ENCODE measurements at places on chromosomes 6 and 20. TPM values are rescaled to one million over a fixed set of nuclear protein-coding genes. Genes with fewer than 3 reads are reported as not detected.

GRCh38 chr6:73364549-73364948, 2.1 kb downstream of the KHDC3L start:
- no peak for DNase-seq

- DNase-seq, result no peak
Observed at GRCh38 chr6:43747784-43748183, 22.2 kb upstream of the VEGFA start.

The SNTA1 gene
- total RNA-seq, result 13.1 TPM

DNA sequence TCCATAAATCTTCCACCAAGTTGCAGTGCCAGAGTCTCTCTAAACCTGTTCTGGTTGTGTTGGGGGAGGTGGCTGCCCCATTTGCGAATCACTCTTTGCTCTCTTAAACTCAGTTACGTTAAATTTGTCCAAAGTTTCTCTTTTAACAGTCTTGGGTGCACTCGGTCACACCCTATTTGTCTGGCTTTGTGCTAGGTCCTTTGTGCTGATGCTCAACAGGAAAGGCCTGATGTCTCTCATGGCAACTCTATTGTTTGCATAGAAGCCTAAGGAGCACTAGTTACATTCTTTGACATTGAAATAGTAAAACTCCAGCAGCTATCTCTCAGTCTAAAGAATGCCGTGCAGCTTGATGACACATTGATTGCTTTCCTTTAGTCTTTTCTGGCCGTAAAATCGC, 105.1 kb downstream of the TRMT11 start:
- DNase-seq, result no peak

GRCh38 chr6:123415844-123416468, 220.8 kb downstream of the TRDN start:
- DNase-seq, result peak; percentile 58

DNA sequence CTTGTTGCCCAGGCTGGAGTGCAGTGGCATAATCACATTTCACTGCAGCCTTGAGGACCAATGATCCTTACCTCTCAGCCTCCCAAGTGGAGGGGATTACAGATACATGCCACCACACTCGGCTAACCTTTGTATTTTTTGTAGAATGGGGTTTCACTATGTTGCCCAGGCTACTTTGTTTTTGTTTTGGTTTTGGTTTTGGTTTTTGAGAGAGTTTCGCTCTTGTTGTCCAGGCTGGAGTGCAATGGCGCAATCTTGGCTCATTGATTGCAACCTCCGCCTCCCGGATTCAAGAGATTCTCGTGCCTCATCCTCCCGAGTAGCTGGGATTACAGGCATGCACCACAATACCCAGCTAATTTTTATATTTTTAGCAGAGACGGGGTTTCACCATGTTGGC, 105.5 kb downstream of the BMP7 start:
- DNase-seq, result no peak
